Pancreas (tissue), 10 donors: ENCODE measurements at places on chromosomes 11 and 22. TPM values are rescaled to one million over a fixed set of nuclear protein-coding genes. Genes with fewer than 3 reads are reported as not detected.

Gene FOLR2
- 2.4 TPM for polyA plus RNA-seq

Gene HBE1
- polyA plus RNA-seq, result not detected

Gene OR52H1
- polyA plus RNA-seq, result not detected

Gene IFITM10
- 0.53 TPM for polyA plus RNA-seq

Gene C11orf86
- not detected for polyA plus RNA-seq

Gene OR8A1
- 0.02 TPM for polyA plus RNA-seq

Gene FOXRED1
- polyA plus RNA-seq, result 29.4 TPM

Gene KRTAP5-2
- not detected for polyA plus RNA-seq

Gene OR8D4
- not detected for polyA plus RNA-seq

Gene DGAT2
- polyA plus RNA-seq, result 3.0 TPM

Gene CARD16
- 5.3 TPM for polyA plus RNA-seq

Gene LRRC55
- polyA plus RNA-seq, result 0.21 TPM

Gene ARVCF
- polyA plus RNA-seq, result 52.5 TPM

Gene ZNF280A
- not detected for polyA plus RNA-seq

DNA sequence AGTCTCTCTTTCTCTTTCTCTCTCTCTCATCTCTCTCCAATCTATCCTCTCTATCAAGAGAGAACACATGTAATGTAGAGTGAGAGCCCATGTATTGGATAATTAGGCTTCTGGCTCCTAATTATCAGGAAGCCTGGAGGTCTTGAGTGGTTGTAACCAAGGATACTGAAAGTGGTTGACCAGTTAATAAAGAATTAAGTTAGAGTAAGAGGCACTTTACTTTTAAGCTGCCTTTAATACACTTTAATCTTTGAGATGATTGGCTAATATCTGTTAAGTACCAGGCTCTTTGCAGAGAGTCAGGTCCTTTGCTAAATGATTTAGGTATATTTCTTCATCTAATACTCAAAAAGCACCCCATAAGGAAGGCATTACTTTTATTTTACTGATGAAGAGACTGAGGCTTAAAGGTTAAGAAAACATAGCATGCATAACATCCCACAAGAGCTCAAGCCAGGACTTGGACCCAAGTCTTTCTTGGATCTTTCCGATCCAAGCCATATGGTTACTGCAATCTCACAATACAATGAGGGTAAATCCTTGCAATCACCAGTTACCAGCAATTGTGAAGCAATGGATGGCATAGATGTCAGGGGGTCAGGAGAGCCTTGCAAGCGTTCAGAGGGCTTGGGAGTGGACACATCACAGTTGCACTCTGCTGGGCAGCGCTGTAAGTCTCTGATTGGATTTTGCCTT lies 22.1 kb downstream of the CD44 start:
- no peak for DNase-seq

DNA sequence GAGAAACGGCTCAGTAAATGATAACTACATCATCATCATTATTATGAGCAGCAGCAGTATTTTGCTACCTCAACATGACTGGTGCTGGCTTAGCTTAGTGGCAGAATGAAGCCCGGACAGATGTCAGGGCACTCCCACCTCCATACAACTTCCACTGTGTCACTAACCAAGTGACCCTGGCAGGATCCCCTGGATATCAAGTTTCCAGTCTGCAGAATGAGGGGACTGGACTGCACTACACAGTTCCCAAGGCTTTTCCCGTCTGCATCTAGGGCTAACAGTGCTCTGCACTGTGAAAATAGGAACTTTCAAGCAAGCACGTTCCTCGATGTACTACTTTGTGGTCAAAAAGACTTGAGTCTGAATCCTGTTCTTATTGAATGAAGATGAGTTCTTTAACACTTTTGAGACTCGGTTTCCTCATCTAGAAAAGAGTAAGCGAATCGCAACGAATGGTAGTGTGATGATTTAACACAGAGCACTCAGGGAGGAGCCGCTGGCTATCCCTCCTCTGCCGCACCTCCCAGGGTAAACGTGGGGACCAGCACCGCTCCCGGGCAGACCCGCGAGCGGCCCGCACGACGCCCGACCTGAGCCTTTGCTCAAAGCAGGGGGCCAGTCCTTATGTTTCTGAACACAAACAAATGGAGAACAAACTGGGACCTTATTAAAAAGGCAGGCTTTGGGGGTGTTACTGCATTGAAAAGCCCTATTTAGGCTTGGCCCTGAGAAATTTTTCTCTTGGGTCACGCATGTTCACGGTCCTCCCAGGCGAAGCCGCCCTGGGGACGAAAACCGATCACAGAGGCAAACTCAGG lies 910 bp downstream of the CLTCL1 start:
- DNase-seq, result no peak

DNA sequence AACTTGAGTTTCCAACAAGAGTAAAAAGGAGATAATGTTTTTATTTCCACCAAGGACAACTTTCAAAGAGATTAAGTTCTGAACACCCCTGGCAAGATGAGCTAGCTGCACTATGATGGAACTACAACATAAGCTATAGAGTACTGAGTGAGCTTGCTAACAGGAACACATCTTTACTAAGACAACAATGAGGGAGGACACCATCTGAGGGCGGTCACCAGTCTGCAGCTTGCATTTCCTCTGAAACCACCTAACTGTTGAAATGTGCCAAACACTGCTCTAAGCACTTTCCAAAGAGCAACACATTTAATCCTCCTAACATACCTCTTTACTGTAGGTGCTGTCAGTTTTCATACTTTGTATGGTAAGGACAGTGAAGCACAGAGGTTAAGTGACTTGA lies 68.4 kb downstream of the TCF20 start:
- DNase-seq, result no peak

DNA sequence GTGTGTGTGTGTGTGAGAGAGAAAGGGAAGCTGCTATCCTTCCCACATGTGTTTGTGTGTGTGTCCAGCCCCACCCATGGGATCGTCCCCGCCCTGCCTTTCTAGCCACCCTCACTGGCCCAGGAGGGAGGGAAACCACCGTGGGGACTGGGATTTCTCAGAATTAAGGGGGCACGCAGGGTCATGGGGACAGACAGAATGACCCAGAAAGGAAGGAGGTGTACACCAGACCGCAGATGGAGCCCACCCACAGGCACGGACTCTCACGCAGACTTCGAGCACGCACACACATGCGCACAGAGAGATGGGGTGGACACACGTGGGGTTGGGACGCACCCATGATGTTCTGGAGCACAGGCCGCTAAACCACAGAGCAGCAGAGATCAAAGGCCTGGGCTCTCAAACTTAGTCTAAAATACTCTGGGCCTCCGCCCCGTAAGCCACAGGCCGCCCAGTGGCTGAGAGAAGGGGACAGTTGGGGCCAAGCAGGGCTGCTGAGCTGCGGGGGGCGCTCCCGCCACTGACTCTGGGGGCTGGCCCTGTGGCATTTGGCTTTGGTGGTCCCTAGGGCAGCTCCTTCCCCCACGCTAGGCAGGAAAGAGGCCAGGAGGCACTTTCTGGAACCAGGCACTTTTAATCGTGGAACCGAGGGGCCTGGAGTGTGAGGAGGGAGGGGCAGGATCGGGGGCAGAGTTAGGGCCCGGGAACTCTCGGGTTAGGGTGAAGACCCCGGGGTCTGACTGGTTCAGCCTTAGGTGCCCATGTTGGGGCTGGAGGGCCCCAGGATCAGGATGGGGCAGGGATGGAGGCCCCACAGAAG lies 1.5 kb downstream of the IFITM5 start:
- DNase-seq, result peak; percentile 51

DNA sequence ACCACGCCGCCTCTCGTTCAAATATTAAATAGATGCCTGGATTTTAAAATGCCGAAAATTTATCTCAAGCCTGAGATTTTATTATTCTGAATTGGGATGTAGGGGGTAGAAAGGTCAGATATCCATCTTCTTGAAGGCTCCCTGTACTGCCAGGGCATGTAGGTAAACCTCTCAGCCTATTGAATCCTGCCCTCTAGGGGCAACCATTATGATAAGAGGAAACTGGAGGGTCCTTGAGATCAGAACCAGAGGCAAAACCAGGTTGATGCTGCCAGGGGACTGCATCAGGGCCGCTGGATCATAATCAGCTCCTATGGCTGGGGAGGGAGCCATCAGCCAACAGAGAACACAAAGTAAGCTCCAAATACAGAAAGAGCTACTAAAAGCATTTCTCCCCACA lies 92.4 kb downstream of the KCNC1 start:
- DNase-seq, result no peak

GRCh38 chr22:30861688-30862552 lies 106.7 kb downstream of the MORC2 start:
- DNase-seq, result no peak

DNA sequence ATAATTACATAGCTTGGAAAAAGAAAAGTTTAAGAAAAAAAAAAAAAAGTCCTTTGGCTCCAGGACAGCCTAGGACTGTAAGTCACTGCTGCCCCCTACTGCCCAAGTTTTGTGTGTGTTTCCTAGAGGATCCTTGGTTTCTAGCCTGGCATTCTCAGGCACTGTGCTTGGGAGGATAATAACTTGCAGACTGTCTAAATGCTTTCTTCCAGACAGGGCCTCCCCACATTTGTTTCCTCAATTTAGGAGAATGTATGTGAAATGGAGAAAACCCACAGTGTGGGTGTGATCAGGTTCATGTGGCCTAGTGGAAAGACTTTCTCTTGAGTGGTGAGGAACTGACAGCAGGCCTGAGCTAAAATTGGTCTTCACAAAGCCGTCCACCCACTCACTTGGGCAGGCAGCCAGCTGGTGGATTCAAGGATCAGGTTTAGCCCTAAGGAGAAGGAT lies 191.0 kb downstream of the NAV2 start:
- DNase-seq, result peak; percentile 83

DNA sequence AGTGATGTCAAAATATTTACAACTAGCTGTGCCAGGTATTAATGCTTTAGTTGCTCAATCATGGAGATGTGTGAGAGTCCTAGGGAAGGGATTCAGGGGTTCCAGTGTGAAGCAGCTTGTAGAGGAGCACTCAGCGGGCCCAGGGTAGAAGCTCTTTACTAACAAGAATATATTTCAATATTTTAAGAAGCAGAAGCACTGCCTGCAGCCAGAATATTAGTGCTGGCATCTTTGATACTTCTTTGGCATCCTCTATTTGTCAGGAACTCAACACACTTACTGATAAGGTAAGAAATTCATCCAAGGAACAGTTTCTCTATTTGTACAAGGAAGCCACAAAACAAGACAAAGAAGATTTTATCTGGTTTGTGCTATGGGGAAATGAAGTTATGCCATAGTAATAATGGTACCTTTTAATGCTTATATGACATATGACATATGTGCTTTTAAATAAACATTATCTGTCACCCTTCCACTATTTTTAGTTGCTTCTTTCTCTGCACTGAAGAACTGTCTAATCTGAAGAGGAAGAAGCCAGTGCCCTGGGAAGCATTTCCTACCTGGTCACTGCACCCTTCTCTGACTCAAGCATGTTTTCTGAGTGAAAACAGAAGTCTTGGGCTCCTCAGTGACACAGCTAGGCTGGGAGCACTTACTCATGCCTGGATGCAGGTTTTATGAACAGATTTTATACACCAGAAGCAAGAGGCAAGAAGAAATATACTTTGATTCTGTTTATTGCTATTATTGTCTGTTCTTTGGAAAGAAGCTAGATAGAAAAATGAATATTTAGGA lies 388.1 kb upstream of the CCDC90B start:
- no peak for DNase-seq

- DNase-seq, result peak; percentile 54
Measured at GRCh38 chr11:118791961-118792569, 1.1 kb upstream of the DDX6 start.

DNA sequence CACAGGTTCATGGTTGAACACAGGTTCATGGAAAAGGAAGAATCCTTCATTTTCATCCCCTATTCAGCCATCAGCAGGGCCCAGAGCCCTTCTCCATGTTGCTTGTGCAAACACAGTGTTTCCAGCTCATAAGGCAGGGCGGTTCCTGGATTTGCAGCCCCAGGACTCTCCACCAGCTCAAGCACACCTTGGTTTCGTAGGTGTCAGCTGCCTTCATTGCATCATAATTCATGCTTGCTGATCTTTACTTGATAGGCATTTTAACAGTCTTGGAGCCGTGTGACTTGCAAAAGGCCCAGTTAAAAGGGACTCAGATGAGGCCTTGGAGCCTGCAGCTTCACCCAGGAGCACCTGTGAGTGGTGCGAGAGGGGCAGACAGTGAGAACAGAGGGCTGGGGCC lies 318.1 kb upstream of the B3GAT1 start:
- no peak for DNase-seq

DNA sequence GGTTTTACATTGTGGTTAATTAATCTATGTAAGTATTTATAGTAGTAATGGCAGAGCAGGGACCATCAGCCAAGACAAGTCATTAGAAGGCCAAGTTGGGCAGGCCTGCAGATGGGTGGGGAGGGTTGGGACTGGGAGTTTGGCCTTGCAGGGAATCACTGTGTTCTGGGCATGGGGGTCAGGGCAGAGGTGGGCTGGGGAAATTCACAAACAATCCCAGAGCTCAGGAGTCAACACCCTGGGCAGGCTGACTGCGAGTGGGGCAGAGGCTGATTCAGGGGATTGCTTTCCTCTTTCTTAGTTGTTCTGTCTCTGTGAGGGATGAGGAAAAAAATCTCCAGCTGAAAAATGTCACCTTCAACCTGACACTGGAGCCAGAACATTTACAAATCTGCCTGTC lies 322.5 kb downstream of the NTM start:
- DNase-seq, result no peak

GRCh38 chr22:19149991-19150390 lies at the start of gene GSC2:
Gene GSC2 (minus strand): TSS chr22:19150292. CDS start chr22:19150283, 9 bp downstream.
- DNase-seq, result peak; percentile 50

GRCh38 chr11:132056689-132057088 lies 686.3 kb downstream of the NTM start:
- DNase-seq, result no peak

GRCh38 chr11:95768521-95768920 lies 21.1 kb downstream of the FAM76B start:
- DNase-seq, result no peak

DNA sequence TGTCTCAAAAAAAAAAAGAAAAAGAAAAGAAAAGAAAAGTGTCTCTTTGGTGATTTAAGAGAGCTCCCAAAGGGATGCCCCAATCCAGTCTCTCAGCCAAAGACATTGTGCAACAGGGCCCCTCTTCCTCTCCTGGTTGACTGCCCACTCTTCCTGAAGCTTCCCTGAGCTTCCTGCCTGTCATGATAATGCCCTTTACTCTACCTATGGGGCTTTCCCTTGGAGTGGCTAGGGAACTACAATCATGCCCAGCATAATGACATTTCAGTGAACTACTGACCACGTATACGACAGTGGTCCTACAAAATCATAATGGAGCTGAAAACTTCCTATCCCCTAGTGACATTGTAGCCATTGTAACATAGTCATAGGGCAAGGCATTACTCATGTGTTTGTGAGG lies 118.0 kb downstream of the RASSF10 start:
- no peak for DNase-seq
